ENCODE measurements at places on chromosomes 6 and 20.

GRCh38 chr6:157486572-157486971, 105.6 kb downstream of the ZDHHC14 start:
- DNase-seq: no peak

GRCh38 chr6:16944596-16944995, 157.3 kb upstream of the STMND1 start:
- DNase-seq: peak; percentile 28

- peak; percentile 83 for DNase-seq
Observed at GRCh38 chr6:9540534-9541126, 874.2 kb downstream of the TFAP2A start.

- no peak for DNase-seq
Observed at GRCh38 chr20:13690943-13691342, 52.2 kb upstream of the TASP1 start.

GRCh38 chr6:6884193-6884627, 223.6 kb upstream of the RREB1 start:
- DNase-seq: no peak

DNA sequence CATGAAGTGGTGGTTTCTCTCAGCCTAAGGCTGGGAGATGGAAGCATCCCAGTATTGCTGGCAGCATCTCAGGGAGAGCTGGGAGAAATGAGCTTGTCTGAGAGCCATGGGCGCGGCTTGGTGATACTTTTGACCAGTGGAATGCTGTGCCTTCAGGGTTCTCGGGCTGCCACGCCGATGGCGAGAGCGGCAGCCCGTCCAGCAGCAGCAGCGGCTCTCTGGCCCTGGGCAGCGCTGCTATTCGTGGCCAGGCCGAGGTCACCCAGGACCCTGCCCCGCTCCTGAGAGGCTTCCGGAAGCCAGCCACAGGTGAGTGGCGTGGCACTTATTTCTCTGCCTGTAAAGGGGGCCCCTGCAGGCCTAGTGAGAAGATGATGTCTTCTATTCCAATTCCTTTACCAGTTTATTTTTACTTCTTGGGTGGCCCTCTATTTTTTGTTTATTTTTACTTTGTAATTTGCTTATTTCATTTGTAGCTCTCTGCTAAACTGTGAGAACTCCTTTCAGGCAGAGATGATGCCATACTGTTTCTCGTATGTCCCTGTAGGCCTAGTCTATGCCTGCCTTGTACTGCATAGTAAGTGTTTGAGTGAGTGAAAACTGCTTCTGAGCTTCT, 71.7 kb downstream of the ASXL1 start:
- DNase-seq: no peak

DNA sequence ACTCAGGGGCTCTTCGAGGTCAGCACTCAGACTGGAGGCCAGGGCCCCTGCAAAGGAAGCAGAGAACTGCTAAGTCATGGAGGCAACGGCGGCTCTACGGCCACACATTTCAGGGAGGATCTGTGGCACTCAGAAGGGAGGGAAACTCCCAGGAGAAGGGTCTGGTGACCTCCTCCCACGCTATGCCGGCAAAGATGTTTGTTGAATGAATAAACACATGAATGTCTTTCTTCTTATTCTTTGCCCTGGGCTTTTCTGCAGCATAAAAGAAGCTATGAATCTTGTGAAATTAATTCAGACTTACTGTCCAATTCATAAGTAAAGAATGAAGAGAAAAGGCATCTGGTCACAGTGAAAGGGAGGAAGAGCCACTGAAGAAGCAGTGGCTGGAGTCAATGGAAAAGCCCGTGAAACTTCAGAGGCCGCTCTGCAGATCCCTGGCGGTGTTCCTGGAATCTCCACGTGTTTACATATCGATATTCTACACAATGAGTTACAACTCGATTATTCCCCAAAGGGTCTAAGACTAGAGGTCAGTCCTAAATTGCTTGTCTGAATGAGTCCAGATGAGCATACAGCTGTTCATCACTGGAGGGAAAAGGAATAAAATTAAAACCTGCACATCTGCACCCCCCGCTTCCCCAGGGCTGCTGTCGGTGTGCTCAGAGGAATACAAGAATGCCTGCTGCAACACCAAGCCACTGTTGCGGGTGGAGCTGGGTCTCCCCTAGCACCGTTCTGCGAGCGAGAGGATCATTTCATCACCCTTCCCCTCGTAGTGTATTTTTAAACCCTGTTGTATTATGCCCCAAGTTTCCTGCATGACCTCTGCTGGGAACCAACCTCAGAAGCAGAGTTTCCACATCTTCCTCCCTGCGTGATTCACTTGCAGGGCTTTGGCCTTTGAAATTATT, 25.6 kb downstream of the INSM1 start:
- DNase-seq: peak; percentile 35

- no peak for DNase-seq
Observed at GRCh38 chr6:116883005-116883404, 6.0 kb downstream of the RFX6 start.

GRCh38 chr6:144515761-144516160, 230.6 kb downstream of the UTRN start:
- DNase-seq: no peak

- no peak for DNase-seq
Observed at GRCh38 chr6:31423550-31423949, 20.2 kb downstream of the MICA start.

GRCh38 chr20:34558320-34559218, at the start of gene MAP1LC3A:
MAP1LC3A (plus strand) TSS chr20:34558718; CDS start chr20:34558869, 151 bp downstream.
- DNase-seq: peak; percentile 94

DNA sequence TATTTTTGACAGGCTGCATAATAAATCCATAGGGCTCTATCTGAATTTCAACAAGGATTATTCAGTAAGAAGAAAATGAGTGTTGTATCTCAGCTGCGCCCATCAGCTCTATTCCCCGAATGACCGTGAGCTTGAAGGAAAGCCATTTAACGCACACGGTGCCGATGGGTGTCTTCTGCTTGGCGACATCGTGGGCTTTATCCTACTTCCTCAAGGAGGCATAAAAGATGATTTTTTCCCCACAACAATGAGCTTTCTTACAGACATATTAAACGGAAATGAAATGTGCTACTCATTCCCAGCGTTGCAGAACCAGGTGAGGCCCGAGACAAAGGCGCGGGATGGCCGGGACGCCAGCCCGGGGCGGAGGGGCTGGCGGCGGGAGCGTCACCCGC, 710 bp downstream of the DYNLT1 start:
- DNase-seq: peak; percentile 39

GRCh38 chr20:19528286-19529030, 229.6 kb upstream of the RIN2 start:
- no peak for DNase-seq

GRCh38 chr6:17036065-17036393, 65.8 kb upstream of the STMND1 start:
- DNase-seq: no peak

GRCh38 chr20:63367446-63368055, 6.4 kb upstream of the CHRNA4 start:
- DNase-seq: no peak

DNA sequence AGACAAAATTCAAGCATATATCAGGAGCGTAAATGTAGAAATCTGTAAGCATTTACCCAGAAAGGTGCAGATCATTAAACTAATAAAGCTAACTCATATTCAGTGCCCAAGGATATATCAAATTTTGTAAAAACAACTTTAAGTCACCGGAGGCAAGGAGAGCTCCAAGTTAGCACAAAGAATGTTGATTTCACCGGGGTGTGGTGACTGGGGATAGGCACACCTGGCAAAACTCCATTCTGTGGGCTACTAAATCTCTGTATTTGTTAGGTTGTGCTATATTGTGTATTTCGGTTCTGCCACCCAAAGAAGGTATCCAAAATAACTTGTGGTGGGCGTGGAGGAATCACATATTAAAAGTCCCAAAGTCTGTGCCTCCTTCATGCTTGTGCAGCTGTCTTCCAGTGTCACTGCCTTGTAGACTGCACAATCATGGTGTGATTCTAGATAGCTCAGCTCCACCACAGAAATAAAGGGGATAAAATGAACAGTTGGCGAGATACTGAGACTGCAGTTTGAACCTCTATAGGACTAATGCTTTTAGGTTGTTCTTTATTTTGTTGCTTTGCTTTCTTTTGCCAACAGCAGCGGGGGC, 111.6 kb downstream of the GMDS start:
- no peak for DNase-seq

DNA sequence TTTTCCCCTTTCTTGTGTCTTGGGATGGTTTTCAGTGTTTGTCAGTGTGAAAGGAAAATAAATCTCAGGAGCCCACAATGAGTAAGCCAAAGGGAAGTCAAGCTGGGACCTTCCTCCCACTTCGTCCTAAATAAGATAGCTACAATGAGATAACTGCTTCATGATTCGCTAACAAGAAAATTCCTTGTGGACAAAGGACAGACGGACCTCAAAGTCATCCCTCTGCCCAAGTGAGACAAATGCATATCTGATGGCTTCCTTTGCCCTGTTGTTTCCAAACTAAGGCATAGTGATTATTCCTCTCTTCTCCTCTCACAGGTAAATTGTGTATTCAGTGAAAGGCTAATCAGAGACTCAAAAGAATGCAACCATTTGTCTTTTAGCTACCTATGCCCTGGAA, 26.1 kb upstream of the ADTRP start:
- no peak for DNase-seq

GRCh38 chr6:144781836-144782235, 496.7 kb downstream of the UTRN start:
- no peak for DNase-seq

GRCh38 chr20:50146214-50146613, 7.3 kb downstream of the PEDS1 start:
- peak; percentile 57 for DNase-seq

DNA sequence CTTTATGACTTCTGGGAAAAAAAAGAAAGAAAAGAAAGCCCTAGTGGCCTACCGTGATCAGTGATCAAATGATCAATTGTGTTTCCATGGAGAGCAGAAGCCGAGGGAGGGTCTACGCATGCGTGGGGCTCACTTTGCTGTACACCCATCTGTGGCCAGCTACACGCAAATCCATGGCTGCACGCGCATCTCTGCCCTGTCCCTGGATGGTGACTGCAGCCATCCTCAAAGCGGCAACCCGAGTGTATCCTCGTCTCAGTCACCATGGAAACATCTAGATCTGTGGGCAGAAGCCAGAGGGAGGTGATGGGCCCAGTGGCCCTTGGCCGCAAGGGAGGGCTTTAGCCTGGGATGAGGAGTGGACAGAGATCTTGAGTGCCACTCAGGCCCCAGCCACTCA, 785 bp upstream of the ULBP3 start:
- DNase-seq: no peak

DNA sequence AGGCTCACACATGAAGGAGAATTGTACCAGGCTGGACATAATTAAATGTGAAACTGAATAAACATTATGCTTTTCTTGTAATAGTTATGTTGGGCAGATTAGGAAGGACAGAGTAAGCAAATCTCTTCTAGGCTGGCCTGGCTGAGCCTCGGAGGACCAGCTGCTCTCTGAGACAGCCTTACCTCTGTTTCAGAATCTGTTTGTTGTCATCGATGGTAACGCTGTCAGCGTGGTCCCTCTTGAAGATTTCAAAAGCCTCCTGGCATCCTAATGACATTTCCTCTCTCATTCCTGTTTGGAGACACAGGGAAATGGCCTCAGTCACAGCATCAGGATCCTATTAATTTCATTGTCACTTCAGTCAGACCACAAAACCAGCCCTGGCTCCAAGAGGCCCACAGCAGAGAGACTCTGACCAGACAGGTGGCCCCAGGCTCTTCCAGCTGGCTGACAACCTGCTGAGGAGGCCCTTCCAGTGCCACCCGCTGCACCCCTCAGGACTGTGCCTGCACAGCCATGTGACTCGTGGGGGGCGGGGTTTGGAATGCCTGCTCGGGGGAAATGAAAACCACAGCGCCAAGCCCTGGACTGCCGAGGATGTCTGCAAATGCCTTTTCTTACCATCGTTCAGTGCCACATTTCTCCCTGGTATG, 108.5 kb upstream of the KCNK16 start:
- DNase-seq: peak; percentile 68

GRCh38 chr6:52667572-52667971, 3.3 kb upstream of the TMEM14A start:
- no peak for DNase-seq

- peak; percentile 41 for DNase-seq
Observed at GRCh38 chr6:133761706-133762105, 127.2 kb upstream of the TCF21 start.

GRCh38 chr6:40499215-40499614, 87.9 kb downstream of the LRFN2 start:
- no peak for DNase-seq

DNA sequence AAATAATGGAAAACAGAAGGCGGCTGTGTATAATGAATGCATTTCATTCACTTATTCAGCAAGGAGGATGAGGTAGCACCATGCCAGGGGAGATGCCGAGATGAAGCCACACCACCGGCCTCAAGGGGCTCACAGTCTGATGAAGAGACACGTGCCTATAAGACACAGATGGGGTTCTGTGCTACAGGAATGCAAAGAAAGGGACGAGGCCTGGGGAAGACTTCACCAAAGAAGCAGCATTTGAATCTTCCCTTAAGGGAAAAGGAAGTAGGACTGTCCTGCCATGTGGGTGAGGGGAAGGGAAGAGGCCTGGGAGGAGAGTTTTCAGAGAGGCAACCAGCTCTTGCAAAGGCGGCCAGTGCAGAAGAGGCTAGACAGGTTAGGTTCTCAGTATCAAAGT, 98.9 kb downstream of the PSMG4 start:
- no peak for DNase-seq

- DNase-seq: no peak
Observed at GRCh38 chr6:105886066-105886813, 199.9 kb upstream of the PRDM1 start.

GRCh38 chr6:44020148-44020547, 107.1 kb downstream of the MRPL14 start:
- no peak for DNase-seq

GRCh38 chr6:101401171-101401570, 7.7 kb downstream of the GRIK2 start:
- no peak for DNase-seq

DNA sequence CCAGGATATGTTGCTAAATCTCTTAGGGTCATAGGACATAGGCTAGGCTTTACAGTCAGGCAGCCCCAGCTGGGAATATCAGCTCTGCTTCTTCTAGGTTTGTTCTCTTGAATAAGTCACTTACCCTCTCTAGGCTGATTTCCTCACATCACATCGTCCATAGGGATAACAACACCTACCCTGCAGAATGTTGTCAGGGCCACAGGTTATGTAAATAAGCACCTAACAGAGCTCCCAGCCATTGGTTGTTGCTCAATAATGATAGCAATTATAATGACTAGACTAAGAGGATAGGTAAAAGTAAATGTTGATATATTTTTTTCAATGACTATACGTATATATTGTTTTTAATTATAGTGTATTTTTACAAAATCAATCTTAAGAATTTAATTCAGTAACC, 135.0 kb downstream of the HIVEP2 start:
- DNase-seq: no peak

GRCh38 chr20:44666066-44666465, 14.6 kb upstream of the ADA start:
- no peak for DNase-seq

All from ELR (cell line).